Mesothelial cell of epicardium (in vitro differentiated cells): ENCODE measurements at places on chromosomes 4 and X. TPM values are rescaled to one million over a fixed set of nuclear protein-coding genes. Genes with fewer than 3 reads are reported as not detected.

GPM6B gene
- total RNA-seq = 5.4 to 7.0 TPM (median 6.2 TPM) in 3 replicates

DNA sequence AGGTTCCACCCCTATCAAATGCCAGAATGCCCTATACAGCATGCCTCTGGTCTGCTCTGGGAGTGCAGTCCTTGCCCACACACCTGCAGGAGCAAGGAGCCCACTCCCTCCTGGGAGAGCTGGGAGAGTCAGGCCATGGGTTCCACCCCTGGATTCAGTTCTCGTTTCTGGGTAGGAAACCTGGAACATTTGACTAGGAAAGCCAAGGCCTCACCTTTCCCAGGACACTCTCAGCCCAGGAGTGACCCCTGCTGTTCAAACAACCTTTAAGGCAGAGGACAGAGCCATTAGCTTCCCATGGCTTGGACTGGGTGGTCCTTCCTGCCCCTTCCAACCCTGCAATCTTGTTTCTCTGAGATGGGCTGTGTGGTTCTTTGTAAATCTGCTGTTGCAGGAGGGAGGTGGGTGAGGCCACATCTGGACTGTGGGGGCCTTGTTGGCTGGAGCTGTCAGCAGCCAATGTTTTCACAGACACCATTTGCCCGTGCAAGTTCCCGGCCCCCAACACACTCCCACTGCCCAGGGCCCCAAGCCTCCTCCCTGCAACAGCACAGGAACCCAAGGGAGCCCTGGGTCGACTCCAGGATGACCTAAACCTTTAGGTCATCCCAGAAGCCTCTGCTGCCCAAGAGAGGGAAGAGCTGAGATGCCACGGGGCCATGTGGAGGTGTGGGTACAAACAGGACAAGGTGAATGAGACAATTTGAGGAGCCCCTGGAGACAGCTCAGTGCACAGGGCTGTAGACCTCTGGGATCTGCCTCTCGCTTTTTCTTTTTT, 104.4 kb downstream of the PJA1 start:
- H3K27ac ChIP-seq = no peak overlapping the region
- DNase-seq = no peak
- H3K27me3 ChIP-seq = no peaks in the 10 kb centered on the region
- no peaks in the 10 kb centered on the region for H3K36me3 ChIP-seq
- no peak overlapping the region for H3K4me3 ChIP-seq

DNA sequence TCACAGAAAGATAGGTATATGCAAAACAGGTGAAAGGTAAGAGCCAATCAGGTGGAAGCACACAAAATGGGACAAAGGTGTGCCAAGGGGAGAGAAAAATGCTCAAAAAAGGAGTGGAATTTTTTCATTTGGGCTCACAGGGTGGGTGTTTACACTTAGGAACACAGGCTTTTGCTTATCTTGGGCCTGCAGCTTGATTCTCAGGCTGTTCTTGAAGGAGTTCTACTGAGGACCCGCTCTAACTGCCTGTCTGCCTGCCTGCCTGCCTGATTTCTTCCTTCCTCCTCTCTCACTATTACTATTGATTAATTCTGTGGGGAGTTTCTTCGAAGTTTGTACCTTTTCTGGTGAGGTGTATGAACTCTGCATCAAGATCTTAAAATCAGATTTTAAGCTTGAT, 120.3 kb upstream of the CTSO start:
- no peak for DNase-seq
- no peak overlapping the region for H3K27ac ChIP-seq
- peaks cover 2% of the 10 kb centered on the region for H3K36me3 ChIP-seq
- H3K27me3 ChIP-seq = no peaks in the 10 kb centered on the region
- H3K4me1 ChIP-seq = no peaks in the 10 kb centered on the region

DNA sequence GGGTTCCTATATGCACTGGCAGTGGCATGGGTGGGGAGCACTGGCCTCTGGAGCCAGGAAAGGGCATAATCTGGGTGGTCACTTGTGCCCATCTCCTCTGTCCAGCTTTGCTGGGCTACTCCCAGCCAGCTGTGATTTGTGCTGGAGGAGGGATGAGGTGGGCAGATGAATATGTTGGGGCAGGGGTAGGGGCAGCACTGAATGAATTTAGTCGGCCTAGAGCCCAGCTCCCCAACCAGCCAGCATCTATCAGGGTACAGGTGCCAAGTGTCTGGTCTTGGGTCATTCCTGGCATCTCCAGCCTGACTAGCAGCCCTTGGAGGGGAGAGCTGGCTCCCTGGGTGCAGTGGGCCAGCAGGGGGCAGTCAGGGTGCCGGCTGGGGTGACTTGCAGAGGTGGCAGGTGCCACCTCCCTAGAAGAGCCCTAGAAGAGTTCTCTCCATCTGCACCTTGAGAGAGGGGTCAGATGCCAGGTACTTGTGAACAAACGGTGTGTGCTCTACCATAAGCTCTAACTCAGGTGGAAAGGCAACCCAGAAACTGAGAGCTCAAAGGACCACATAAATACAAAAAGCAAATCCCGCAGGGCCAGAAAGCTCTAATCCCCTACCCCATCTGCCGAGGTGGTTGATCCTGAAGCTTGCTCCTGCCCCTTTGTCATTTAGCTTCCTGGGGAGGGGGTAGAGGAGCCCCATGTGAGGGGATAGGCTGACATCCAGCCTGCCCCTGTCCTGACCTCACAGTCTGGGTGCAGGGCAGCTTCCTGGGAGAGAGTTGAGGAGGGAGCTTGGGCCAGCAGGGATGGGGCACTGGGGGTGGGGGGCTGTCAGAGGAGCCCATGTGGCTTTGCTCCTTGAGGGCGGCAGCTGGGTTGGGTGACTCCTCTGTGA, 2.2 kb downstream of the SORCS2 start:
- H3K4me1 ChIP-seq = peaks cover 34% of the 10 kb centered on the region
- H3K27me3 ChIP-seq = peaks cover 59% of the 10 kb centered on the region
- no peak overlapping the region for H3K27ac ChIP-seq

DNA sequence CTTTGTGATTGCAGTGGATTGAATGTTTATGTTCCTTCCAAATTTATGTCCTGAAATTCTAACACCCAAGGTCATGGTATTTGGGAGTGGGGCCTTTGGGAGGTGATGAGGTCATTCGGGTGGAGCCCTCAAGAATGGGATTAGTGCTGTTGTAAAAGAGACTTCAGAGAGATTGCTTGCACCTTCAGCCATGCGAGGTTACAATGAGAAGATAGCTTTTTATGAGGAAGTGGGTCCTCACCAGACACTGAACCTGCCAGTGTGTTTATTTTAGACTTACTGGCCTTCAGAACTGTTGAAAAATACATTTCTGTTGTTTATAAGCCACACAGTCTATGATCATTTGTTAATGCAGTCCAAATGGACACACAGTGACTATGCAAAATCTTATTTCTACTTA, 161.0 kb upstream of the GPRIN3 start:
- peaks cover 4% of the 10 kb centered on the region for H3K4me1 ChIP-seq
- H3K27ac ChIP-seq = no peak overlapping the region
- H3K4me3 ChIP-seq = no peak overlapping the region

DYNLT3 gene
- 10.6 to 13.0 TPM (median 10.8 TPM) in 3 replicates for total RNA-seq

GRCh38 chr4:82069883-82070638, 303.7 kb downstream of the HNRNPD start:
- no peak for DNase-seq
- no peak overlapping the region for H3K4me3 ChIP-seq
- H3K27me3 ChIP-seq = peaks cover 33% of the 10 kb centered on the region

- no peaks in the 10 kb centered on the region for H3K36me3 ChIP-seq
- no peak for DNase-seq
- peaks cover 8% of the 10 kb centered on the region for H3K4me1 ChIP-seq
- H3K4me3 ChIP-seq = no peak overlapping the region
- no peaks in the 10 kb centered on the region for H3K27me3 ChIP-seq
Observed at GRCh38 chr4:144902614-144903013, 195.4 kb downstream of the ANAPC10 start.

- DNase-seq = no peak
- no peak overlapping the region for H3K27ac ChIP-seq
- H3K27me3 ChIP-seq = peaks cover 5% of the 10 kb centered on the region
- no peak overlapping the region for H3K4me3 ChIP-seq
- H3K36me3 ChIP-seq = no peaks in the 10 kb centered on the region
Observed at GRCh38 chr4:142913461-142914030, 67.4 kb upstream of the INPP4B start.

DMRTC1B gene
- 5.7 to 6.1 TPM (median 6.1 TPM) in 3 replicates for total RNA-seq

GRCh38 chr4:38177641-38178391, 217.6 kb downstream of the PTTG2 start:
- no peaks in the 10 kb centered on the region for H3K27me3 ChIP-seq
- no peaks in the 10 kb centered on the region for H3K36me3 ChIP-seq
- H3K27ac ChIP-seq = no peak overlapping the region
- no peak overlapping the region for H3K4me3 ChIP-seq
- H3K4me1 ChIP-seq = peaks cover 34% of the 10 kb centered on the region

DNA sequence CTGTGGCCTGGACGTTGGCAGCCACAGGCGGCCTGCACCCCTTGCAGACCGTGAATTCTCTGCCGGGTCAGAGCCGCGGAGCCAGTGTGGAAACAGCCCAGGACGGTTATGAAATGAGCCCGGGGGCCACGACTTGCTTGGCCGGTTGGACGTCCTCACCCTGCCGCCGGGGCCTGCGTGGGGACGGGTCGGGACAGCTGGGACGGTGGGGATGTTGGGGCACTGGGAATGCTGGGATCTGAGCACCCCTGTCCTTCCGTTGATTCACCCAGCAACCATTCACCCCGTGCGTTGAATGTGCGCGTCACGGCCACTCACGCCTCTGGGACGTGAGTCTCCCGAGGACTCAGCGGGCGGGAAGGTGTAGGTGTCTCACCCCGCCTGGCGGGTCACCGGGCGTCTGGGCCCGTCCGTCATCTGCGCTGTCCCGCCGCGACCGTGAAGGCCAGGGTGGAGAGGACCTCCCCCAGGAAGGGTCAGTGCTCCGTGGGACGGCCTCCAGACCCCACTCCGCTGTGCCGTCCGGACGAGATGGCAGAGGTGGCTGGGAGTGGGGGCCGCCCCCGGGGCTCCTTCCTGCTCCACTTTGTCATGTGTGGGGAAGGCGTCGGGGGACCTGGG, 4.5 kb upstream of the PLCXD1 start:
- no peaks in the 10 kb centered on the region for H3K36me3 ChIP-seq
- DNase-seq = no peak
- H3K4me3 ChIP-seq = peak overlapping the region; percentile 62
- H3K27me3 ChIP-seq = peaks cover 23% of the 10 kb centered on the region

GRCh38 chr4:14289708-14290107, 662.2 kb upstream of the BOD1L1 start:
- H3K27me3 ChIP-seq = no peaks in the 10 kb centered on the region
- H3K27ac ChIP-seq = no peak overlapping the region
- H3K36me3 ChIP-seq = no peaks in the 10 kb centered on the region
- H3K4me3 ChIP-seq = no peak overlapping the region
- DNase-seq = no peak
- no peaks in the 10 kb centered on the region for H3K4me1 ChIP-seq

DNA sequence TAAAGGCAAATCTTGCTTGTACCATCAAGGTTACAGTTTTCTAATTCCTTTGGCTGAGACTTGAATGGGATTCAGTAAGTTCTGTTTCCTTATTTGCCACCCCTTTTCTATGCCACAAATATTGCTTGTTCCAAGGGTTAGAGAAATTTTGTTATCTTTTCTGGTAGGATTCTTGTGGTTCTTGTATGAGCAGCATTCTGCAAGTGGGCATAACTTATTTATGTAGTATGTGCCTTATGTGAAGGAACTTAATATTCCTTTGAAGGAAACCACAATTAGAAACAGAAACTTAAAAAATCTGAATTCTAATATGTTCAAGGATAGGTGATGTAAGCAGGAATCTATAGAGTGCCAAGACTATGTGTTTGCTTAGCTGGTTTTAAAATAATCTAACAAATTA, 53.1 kb upstream of the TSPAN5 start:
- H3K4me3 ChIP-seq = no peak overlapping the region
- DNase-seq = no peak
- no peak overlapping the region for H3K27ac ChIP-seq
- H3K36me3 ChIP-seq = no peaks in the 10 kb centered on the region
- H3K4me1 ChIP-seq = peaks cover 3% of the 10 kb centered on the region

- H3K27me3 ChIP-seq = no peaks in the 10 kb centered on the region
- no peaks in the 10 kb centered on the region for H3K36me3 ChIP-seq
- H3K27ac ChIP-seq = peak overlapping the region; percentile 19
- no peak for DNase-seq
- peaks cover 12% of the 10 kb centered on the region for H3K4me1 ChIP-seq
Observed at GRCh38 chr4:153413842-153414241, 52.3 kb upstream of the TMEM131L start.

MAGEA1 gene
- total RNA-seq = not detected in 3 replicates

NPY5R gene
- not detected in 3 replicates for total RNA-seq

DNA sequence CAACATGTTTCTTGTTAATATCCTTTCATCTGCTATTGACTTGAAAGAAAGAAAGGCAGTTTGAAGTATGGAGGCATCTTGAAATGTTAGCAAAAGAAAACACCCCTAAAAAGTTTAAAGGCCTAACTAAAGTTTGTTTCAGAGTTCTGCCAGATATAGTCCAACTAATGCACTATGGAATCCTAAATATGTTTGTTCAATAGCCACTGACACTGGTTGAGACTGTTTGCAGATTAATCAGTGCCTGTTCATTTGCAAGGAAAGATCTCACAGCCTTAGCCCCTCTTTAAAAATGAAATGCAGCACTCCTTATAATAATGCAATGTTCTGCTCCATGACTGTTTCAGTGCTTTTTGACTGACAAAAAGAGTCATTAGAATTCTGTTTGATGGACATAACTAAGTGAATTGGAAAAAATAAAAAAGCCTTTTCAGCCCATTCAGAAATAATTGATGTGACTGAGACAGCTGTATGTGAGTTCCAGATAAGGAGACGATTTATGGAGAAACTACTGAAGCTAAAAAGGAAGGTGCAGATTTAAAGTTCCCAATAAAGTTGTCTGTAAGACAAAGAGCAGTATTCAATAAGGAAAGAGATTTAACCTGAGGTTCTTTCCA, 192.0 kb downstream of the PCDH7 start:
- H3K36me3 ChIP-seq = peaks cover 14% of the 10 kb centered on the region
- H3K27ac ChIP-seq = peak overlapping the region; percentile 89
- no peak overlapping the region for H3K4me3 ChIP-seq
- DNase-seq = no peak
- H3K4me1 ChIP-seq = peaks cover 40% of the 10 kb centered on the region

DNA sequence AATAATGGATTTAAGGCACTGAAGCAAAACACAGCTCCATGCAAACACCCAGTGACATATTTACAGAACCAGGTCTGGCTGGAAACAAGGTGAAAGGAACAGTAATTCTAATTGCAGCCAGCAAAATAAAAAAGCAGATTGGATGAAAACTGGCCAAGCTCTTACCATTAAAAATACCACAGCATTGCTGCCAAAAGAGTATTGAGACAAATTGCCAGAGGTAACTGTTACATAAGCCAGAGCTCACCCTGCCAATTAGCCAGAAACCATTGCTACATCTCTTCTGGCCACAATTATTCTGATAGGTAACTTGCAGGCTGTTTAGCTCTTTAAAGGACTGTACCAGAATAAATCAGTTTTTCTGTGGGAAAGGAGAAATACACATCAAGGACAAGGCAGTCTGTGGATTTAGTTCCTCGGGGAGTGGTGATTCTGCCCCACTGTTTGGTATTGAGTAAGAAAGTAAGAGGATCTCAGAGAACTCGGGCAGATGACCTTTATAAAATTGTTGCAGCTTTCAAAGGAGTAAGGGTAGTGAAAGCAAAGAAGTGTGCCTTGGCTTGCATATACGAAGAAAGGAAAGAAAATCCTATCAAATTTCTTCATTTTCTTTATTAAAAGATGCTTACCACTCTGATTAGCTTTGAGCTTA, 369.5 kb downstream of the PPP3CA start:
- H3K4me3 ChIP-seq = no peak overlapping the region
- peaks cover 37% of the 10 kb centered on the region for H3K4me1 ChIP-seq
- no peak overlapping the region for H3K27ac ChIP-seq
- no peaks in the 10 kb centered on the region for H3K36me3 ChIP-seq

GRCh38 chrX:119617517-119618164, 11.4 kb upstream of the NKRF start:
- H3K4me1 ChIP-seq = peaks cover 3% of the 10 kb centered on the region
- H3K27me3 ChIP-seq = no peaks in the 10 kb centered on the region
- peaks cover 1% of the 10 kb centered on the region for H3K36me3 ChIP-seq
- H3K4me3 ChIP-seq = no peak overlapping the region
- DNase-seq = no peak
- no peak overlapping the region for H3K27ac ChIP-seq

ANKRD50 gene
- total RNA-seq = 72.0 to 76.5 TPM (median 73.1 TPM) in 3 replicates
